ENCODE measurements at places on chromosomes 12 and 14.

- DNase-seq: no peak
Measured at GRCh38 chr12:94208622-94208966, 60.2 kb downstream of the PLXNC1 start.

DNA sequence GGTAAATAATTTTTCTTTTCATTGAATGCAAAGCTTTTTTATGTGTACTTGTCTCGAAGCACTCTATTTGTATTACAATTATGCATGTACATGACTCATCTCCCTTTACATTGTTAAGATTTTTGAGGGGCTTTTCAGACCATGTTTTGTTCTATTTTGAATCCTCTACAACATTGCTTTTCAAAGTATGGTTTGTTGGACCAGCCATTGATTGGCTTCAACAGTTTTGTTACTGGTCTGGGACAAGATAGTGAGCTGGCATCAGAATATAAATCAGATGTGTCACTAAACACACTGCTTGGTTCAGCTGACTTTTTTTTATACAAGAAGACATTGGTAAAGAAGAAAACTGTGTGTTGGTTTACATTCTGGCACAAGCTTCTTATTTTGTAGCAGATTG, 122.3 kb downstream of the MON2 start:
- DNase-seq: peak; percentile 51

DNA sequence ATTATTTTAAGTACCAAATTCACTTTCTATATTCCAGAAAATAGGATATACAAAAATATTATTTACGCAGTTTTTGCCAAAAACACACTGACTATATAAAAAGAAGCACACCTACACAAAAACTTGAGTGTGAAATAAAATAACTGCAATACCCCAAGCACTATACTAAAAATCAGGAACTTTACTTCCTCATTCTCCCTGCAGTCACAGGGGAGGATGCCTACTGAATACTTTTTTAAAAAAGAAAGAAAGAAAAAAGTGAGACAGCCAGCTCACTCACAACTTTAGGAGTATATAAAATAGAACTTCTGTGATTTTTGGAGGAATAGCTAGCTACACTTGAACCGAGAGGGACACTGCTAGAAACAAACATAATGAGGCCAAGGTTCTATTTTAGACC, 12.2 kb downstream of the RPS6KA5 start:
- DNase-seq: no peak

DNA sequence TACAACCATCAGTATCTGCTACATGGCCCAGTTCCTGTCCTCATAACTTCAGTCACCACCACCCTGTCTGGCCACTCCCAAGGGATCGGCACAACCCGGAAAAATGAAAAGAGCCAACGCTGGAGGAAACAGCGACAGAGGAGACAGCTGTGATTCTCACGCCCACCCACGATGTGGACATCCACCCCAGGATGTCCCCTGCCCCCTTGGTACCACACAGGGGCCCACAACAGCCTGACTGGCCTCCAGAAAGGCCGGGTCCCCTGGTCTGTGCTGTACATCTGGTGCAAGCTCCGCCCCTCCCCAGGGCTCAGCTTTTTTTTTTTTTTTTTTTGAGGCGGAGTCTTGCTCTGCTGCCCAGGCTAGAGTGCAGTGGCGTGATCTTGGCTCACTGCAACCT, 12.5 kb downstream of the RPS6KL1 start:
- no peak for DNase-seq

GRCh38 chr14:87691042-87691881, 301.7 kb downstream of the GALC start:
- DNase-seq: no peak

- no peak for DNase-seq
Measured at GRCh38 chr14:73645248-73645610, 443 bp downstream of the DNAL1 start.

GRCh38 chr12:12087693-12088034, 16.9 kb downstream of the BCL2L14 start:
- DNase-seq: no peak

Data from adipocyte (in vitro differentiated cells).